ENCODE measurements at places on chromosomes 12 and 14.

- peak; percentile 38 for DNase-seq
Observed at GRCh38 chr12:57887631-57888408, 41.3 kb upstream of the CTDSP2 start.

GRCh38 chr14:61434311-61434710 lies 112.9 kb downstream of the PRKCH start:
- DNase-seq: no peak

GRCh38 chr14:99158646-99159165 lies 113.3 kb downstream of the BCL11B start:
- DNase-seq: no peak

DNA sequence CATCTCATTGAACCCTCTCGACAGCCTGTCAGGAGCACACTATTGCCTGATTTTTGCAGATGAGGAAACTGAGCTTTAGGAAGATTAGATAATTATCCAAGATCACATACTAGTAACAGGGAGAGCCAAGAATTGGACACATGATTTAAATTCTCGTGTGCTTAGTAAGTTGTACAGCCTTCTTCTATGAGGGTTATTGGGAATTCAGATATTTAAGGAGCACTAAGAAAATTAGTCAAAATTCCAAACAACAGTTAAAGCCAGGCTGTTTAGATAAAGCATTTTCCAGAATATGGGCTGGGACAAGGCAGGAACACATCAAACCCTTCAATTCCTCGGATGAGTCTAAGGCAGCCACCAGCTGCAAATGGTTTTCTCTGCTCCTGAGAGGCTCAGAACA lies 148.8 kb downstream of the TMEM30B start:
- no peak for DNase-seq

GRCh38 chr12:64147011-64147631 lies 75.0 kb downstream of the KICS2 start:
- no peak for DNase-seq

- DNase-seq: no peak
Observed at GRCh38 chr14:102708494-102708893, 68.8 kb upstream of the TRAF3 start.

DNA sequence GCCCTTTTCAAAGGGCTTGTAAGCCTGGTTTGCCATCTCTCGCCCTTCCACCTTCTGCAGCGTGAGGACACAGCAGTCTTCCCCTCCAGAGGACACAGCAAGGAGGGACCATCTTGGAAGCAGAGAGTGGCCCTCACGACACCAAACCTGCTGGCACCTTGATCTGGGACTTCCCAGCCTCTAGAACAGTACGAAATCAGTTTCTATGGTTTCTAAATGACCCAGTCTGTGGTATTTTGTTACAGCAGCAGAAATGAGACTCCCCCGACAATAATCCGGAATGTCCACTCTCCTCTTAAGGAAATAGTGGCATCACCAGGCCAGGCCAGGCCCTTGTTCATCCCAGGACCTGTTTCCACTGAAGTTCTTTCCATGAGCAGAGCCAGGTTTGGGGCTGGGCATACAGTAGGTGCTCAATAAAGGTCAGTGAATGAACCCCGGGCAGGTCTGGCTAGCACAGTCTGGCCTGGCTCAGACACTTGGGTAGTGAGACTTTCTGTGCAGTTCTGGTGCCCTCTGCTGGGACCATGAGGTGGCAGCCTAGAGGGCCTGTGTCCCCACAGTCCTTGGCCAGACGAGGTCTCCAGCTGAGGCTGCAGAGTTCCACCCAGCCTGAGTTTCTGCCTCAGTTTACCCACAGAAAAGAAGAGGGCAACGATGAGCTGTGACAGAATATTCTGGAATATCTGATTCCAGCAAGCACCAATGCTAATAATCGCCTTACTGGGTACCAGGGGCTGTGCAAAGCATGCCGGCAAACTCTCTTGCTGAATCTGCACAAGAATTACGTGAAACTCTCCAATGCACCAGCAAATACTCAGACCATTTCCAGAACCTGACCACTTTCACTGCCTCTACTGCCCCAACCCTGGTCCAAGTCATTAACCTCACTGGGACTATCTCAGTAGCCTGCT lies 14.0 kb downstream of the ABCB9 start:
- peak; percentile 81 for DNase-seq

DNA sequence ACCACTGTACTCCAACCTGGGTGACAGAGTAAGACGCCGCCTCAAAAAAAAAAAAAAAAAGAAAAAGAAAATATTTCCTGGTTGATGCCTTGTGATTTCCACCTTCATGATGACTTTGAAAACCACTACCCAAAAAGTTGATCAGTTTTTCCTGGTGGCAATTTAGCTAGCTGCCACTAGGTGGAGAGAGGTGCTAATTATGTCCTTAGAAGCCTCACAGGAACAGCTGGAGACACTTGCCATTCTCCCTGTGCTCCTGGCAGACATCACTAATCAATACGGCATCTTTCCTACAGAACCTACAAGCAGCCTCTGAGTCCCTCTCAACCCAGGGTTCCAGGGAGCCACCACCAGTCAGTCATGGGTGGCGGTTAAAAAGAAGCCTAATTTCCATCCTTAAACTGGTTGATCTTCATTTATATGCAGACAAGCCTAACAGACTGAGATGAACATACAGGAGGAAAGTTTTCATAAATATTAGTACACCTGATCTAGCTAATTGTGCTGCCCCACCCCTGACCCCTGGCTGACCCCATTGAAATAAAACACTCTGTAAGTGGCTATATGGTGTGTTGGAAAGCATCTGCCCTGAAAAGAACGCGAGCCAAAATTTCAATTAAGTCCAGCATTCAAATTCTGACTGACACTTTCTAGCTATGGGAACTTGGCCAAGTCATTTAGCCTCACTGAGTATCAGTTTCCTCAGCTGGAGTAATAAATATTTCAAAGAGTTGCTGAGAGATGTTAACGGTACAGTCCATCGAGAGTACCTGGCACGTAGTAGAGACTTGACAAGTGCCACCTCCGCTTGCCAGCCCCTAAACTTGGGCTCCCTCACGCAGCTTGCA lies 6.2 kb upstream of the OAS1 start:
- DNase-seq: peak; percentile 58

GRCh38 chr14:50603565-50603964 lies 43.6 kb downstream of the ATL1 start:
- no peak for DNase-seq

- DNase-seq: no peak
Observed at GRCh38 chr14:22565391-22565945, 23.6 kb downstream of the DAD1 start.

DNA sequence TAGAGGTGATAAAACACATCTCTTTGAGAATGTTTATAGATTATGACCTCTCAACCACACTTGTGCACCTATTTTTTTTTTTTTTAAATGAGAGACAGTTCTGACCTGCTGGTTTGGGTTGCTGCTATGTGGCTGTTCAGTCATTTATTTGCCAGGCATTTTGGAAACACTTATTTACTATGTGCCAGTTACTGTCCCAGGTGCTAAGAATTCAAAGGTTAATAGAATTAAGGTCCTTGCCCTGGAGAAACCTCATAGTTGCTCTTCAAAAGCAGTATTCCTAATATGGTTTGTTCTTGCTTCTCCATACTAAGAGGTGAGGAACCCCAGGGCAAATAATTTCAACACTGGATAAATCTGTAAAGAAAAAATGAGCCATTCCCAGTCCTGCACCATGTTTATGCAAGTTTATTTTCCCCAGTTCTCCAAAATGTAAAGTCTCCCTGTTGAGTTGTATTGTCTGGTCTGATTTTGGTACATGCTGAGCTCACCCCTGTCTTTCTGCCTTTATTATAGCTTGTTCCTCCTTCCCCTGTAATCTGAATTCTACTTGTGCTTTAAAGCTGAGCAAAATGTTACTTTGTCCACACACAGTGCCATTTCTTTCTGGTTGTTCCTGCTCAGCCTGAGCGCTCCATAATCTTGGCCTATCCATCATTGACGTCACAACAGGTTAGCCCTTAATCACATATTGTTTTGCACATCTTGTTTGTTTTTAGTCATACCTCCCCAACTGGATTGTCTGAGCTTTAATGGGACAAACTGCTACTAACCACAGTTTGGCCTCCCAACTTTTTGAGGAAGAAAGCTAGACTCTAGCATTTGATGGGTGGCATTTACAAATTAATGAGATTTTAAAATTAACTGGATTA lies 56.7 kb downstream of the SRGAP1 start:
- no peak for DNase-seq

DNA sequence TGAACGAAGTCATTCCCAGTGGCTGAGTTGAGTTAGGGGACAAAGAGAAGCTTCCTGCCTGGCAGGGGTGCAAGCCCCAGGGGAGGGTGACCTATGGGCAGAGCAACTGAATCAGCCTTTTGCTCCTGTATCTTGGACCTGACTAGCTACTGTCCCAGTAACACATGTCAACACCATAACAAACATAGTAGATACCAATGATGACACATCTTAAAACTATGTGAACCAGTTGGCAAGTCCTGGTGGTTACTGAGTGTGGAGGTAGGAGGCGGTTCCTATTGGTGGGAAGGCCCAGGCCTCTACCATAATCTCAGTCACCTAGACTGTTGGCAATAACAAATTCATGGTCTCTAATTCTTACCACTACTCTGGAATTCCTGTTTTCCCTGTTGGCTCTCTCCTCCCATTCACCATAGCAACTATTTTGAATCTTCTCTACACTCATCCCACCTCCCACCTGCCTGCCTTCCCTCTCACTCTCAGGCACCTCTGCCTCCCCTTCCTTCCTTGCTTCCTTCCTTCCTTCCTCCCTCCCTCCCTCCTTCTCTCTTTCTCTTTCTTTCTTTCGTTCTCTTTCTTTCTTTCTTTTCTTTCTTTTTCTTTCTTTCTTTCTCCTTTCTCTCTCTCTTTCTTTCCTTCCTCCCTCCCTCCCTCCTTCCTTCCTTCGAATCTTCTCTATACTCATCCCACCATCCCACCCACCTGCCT lies 8.1 kb upstream of the P2RX7 start:
- peak; percentile 38 for DNase-seq

- DNase-seq: no peak
Observed at GRCh38 chr14:24712909-24713308, 78.9 kb upstream of the GZMB start.

DNA sequence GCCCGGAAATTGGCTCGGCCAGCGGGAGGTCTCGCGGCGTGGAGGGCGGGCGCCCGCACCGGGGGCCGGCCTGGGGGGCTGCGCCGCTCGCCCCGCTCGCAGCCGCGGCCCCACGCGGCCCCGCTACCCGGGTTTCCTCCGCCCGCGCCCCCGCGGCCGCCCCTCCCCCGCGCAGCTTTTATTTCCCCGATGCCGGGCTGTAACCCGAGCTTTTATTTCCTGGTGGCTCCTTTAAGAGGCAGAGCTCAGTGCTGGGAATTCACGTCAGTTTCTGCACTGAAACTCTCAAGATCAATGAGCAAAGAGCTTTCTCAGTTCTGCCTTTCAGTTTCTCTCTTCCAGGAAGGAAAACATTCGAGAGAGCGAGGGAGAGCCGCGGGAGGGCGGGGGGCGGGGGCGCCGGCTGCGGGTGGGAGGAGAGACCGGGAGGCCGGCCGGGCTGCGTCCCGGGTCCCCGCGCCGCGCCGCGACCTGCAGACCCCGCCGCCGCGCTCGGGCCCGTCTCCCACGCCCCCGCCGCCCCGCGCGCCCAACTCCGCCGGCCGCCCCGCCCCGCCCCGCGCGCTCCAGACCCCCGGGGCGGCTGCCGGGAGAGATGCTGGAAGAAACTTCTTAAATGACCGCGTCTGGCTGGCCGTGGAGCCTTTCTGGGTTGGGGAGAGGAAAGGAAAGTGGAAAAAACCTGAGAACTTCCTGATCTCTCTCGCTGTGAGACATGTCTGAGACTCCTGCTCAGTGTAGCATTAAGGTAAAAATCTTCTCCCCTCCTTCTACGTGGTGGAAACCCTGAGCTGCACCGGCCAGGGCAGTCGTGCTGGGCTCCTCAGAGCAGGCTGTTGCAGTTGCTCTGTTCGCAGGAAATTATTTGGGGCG lies at the start of gene ETV6:
Gene ETV6, plus strand, starts transcription at position 262 of the 873 bp plus-strand sequence. Its CDS starts 454 bp downstream, at position 716.
- DNase-seq: peak; percentile 60

DNA sequence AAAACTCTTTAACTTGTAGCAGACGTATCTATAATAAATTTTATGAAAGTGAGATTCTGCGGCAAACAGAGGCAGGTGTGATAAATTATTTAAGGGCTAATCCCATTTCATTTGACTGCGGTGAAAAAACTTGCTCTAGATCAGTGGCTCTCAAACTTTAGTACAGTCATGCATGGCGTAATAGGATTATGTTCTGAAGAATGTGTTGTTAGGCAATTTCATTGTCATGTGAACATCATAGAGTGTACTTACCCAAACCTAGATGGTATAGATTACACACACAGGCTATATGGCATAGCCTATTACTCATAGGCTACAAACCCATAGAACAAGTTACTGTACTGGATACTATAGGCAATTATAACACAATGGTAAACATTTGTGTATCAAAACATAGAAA lies 83.7 kb downstream of the HEATR5A start:
- no peak for DNase-seq

- no peak for DNase-seq
Observed at GRCh38 chr14:22008766-22009165, 335.1 kb upstream of the OR4E1 start.

GRCh38 chr14:57811998-57812546 lies 53.8 kb downstream of the SLC35F4 start:
- no peak for DNase-seq

DNA sequence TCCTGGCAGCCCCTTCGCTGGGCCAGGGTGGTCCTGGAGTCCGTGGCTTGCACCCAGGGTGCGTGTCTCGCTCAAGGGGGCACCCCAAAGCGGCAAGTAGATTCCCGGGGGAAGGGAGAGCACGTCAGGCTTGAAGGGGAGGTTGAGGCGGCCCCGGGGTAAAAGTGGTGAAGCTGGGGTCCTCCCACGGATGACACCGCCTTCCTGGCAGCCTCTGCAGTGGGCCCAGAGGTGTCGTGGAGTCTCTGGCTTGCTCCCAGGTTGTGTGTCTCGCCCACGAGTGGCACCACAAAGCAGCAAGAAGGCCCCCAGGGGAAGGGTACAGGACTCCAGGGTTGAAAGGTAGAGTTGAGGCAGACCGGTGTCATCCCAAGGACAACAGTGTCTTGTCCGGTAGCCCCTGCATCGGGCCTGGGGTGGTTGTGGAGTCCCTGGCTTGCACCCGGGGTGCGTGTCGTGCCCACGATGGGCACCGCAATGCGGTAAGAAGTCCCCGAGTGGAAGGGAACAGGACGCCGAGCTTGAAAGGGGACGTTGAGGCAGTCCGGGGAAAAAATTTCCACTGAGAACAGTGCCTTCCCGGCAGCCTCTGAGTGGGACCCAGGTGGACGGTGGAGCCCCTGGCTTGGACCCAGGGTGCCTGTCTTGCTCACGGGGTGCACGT lies 158.0 kb upstream of the ALG10B start:
- no peak for DNase-seq

GRCh38 chr12:93802698-93803423 lies 125.7 kb downstream of the CRADD start:
- no peak for DNase-seq

DNA sequence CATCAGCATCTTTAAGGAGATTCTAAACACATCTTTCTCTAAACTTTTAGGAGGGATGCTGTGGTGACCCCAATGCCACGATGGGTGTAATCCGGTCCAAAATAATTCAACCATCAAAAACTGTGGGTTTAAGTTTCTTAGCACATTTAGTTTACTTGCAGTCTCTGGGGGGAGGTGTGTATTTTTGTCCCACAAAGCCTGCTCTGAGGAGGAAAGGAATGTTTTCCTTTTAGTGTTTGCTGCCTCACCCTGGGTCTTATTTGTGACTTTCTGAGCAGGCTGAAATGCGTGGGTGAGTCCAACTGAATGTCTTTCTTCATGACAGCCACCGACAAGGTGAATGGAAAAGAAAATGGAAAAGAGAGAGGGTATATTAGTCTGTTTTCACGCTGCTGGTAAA lies 1324.7 kb downstream of the AACS start:
- no peak for DNase-seq

- no peak for DNase-seq
Observed at GRCh38 chr14:82244791-82245190, 711.1 kb upstream of the SEL1L start.

All from ELF-1 (cell line).